ENCODE measurements at places on chromosomes 11 and 22.

DNA sequence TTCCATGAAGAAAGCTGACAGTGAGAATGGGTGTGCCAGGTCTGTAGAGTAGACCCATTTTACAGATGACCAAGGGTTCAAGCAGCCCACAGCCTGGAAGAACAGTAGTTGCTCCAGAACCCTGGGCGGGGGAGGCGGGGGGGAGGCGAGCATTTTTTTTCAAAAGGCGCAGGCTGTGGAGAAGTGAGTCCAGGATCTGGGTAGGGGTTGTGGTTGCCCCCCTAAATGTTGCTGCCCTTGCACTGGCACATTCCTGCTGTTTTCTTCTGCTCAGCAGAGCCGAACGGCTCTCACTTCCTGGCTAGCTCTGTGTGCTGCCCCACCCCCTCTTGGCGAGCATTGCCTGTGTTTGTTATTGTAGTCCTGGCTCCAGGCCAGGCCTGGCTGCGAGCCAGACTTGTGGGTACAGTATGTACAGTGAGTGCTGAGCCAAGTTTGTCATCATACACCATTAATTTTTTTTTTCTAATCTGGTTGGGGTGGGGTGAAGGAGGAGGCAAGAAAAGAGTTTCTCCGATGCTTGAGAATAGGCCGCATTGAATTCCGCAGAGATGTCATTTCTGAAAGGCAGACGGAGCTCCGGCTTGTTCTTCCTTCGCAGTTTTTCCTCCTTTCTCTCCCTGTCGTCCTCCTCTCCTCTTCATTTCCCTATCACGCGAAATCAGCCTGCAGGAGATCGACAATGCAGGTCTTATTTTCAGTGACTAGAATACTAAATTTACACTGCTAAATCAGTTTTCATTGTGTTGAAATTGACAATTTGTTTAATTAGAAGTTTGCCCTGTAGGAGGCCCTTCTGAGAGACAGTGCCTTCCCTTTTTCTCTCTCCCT lies 100.5 kb downstream of the ZBTB16 start:
- DNase-seq: peak; percentile 97

DNA sequence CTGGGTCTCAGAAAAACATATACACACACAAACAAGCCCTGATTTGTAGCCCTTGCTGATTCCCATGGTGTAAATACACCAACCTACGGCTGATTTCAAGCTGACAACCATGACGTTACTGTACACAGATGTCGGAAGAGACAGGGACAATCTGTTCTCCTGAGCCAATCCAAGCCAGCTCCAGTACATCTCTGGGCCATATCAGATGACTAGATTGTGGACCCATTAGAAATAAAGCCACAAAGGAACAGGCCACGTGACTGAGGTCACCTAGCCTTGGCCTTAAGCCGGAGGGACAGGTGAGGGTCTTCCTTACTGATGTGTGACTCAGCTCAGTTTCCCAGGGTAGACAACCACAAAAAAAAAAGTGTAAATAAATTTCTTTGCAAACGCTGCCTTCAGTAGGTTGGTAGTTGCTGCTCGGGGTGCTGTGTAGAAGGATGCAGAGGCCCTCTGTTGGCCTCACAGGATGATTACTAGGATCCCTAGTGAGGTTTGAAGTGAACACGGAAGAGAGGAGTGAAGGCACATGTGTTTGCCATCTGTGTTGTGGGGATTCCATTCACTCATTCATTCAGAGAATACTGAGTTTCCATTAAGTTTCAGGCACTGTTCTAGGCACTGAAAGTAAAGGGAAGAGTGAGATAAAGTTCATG lies 99.0 kb upstream of the LARGE1 start:
- no peak for DNase-seq

- peak; percentile 27 for DNase-seq
Measured at GRCh38 chr11:93236741-93237675, 39.2 kb upstream of the SLC36A4 start.

DNA sequence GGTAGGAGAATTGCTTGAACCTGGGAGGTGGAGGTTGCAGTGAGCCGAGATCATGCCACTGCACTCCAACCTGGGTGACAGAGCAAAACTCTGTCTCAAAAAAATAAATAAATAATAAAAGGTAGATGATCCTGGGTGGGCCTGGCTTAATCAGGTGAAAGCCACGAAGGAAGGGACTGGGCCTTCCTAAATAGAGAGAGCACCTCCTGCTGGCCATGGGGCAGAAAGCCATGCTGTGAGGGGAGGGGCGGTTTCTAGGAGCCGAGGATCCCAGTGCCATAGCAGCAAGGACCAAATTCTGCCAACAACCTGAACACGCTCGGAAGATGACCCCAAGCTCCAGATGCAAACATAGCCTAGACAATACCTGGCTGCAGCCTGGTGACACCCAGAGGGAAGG lies 24.5 kb upstream of the DGKZ start:
- DNase-seq: no peak

GRCh38 chr11:23789938-23790371 lies 706.9 kb upstream of the LUZP2 start:
- no peak for DNase-seq

DNA sequence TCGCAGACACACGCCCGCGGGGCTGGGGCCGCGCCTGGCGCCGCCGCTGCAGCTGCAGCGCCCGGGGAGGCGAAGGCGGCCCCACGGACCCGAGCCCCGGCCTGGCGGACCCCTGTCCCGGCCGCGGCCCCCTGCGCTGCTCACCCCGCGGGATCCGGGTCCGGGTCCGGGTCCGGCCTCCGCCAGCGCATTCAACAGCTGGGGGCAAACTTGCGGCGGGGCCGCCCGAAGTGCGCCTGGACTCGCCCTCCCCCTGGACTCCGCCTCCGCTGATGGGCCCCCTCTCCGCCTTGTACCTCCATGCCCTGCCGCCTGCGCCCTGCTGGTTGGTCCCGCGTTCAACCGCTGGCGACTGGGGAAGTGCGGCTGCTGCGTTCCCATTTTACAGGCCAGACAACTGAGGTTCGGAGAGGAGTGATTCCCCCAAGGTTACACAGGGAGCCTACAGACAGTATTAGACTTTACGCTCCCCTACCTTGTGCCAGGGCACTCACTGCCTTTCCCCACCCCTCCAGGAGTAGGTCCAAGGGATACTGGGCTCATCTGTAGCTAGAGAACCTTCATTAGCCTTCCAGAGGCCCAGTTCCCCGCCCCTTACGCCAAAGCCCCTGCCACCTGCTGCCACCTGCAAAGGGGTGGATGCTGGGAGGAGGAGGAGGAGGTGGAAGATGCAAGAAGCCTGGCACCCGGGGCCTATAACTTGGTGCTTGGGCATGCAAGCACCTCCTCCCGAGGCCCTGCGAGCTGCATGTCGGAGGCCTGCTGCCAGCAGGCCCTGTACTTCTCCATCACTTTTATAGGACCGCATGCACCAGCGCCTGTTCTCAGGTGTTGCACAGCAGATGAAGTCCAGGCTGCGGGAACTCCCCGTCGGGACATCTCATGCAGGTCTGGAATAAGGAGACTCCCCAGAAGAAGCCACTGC lies 694 bp upstream of the ELFN2 start:
- DNase-seq: no peak

- DNase-seq: no peak
Measured at GRCh38 chr11:21137803-21138202, 468.4 kb downstream of the NELL1 start.

DNA sequence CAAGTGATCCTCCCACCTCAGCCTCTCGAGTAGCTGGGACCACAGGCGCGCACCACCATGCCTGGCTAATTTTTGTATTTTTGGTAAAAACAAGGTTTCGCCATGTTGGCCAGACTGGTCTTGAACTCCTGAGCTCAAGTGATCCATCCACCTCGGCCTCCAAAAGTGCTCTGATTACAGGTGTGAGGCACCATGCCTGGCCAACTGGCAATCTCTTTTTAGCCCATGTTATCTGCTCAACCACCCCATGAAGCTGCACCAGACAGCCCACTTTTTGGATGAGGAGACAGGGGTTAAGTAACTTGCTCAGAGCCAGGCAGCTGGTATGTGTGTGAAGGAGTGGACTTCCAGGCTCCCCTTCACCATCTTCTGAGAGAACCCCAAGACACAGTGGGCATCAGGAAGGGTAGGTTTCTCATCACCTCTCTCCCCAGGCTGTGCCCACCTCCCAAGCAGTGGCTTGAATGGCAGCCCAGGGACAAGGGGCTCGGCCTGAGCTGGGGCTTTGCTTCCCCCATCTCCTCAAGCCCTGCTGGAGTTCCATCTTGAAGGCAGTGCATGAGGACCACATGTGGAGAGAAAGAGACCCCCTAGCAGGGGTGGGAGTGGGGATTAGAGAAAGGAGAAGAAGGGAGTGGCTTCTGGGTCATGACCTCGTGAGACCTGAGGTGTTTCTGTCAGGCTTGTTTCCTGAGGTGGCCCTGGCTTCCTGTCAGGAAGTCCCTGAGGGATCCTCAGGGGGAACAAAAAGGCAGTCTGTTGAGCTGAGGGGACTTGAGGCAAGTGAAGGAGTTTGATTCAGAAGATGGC lies 87.5 kb upstream of the PARVA start:
- DNase-seq: no peak

Data from activated CD4-positive, alpha-beta T cell treated with anti-CD3 and anti-CD28 coated beads, Interleukin-2, amount 10 ng/mL, durations not matched to agents 7 days and 5 days (primary cell).